ENCODE measurements at places on chromosomes 3 and 15.

GRCh38 chr15:43913941-43914340 is 87.1 kb downstream of the WDR76 start:
- DNase-seq = no peak

- DNase-seq = no peak
Measured at GRCh38 chr3:145900056-145900829, 260.7 kb downstream of the PLOD2 start.

- peak; percentile 43 for DNase-seq
Measured at GRCh38 chr15:55267401-55268175, 22.0 kb downstream of the RAB27A start.

GRCh38 chr3:169744366-169745054 is 20.4 kb downstream of the TERC start:
- DNase-seq = no peak

DNA sequence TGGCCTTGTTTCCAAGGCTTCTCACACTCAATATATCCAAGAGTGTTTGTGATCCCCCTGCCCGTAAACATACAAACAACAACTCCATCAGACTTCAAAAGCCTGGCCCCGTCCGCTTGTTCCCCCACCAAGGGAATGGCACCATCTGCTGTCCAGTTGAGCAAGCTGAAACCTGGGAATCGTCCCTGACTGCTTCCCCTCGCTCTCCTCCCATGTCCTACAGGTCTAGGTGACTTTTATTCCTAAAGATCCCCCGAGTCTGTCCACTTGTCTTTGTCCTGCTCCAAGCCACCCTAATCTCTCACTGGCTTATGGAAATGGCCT is 27.9 kb upstream of the FAM174B start:
- no peak for DNase-seq

DNA sequence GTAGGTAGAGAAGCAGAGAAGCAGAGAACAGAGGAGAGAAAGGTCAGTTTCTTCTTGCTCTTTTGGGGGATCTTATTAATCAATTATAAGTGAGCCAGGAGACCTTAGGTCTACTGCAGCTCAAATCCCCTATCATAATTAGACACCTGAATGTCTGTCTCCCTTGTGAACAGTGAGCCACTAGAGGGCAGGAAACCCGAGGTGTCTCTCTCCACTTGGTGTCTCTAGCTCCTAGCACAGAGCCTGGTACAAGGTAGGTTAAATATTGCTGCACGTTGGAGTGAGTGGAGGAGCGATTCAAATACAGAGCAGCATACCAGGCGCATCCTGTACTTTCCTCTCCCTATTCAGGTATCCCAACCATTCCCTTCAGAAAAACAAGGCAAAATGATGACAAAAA is 2.0 kb upstream of the ST8SIA2 start:
- DNase-seq = no peak

- no peak for DNase-seq
Measured at GRCh38 chr3:183100376-183100775, 1.1 kb upstream of the MCCC1 start.

Measured in T-helper 17 cell (primary cell).